Activated T-helper 1 cell treated with anti-CD3 and anti-CD28 coated beads, Interleukin-12 subunit alpha, Interleukin-12 subunit beta, Interleukin-2, Interleukin-4 antibody, amounts not matched to agents 30 ng/mL and 10 ng/mL and 1 ng/mL, durations not matched to agents 14 hours and 24 hours and 36 hours (primary cell): ENCODE measurements at places on chromosomes 6 and 20. TPM values are rescaled to one million over a fixed set of nuclear protein-coding genes. Genes with fewer than 3 reads are reported as not detected.
A peak's percentile ranks its signal among the peaks of the same experiment; 100 is the strongest.

DNA sequence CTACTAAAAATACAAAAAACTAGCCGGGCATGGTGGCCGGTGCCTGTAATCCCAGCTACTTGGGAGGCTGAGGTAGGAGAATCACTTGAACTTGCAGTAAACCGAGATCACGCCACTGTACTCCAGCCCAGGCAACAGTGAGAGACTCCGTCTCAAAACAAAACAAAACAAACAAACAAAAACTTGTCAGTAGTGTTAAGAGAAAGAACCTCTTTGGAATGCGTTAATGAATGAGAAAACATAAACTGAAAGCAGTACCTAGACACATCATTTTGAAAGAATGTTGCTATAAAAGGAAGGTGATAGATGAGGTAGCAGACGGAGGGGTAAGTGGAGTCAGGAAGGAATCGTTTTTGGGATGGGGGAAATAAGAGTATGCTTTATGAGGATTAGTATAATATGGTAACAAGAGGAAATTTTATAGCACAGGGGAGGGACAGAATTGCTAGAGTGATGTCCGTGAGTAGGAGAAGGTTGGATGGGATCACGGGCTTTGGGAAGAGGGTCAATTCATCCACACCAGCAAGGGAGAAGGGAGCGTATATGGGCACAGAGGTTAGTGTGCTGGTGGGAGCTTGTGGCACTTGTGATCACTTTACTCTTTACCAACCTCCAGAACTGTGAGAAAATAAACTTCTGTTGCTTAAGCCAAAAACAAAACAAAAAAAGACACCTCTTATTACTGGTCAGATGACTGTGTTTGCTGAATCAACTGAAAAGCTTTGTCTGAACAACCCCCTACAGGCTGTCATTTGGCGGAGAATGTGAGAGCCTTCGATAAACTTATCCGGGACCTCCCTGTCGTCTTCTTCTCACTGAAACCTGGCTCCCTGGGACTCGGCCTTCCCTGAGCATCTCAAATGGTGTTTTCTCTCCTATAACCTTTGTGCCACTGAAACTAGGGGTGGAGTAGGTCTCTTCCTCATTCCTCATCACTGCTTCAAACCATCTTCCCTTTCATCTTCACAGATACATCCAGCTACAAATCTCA is 48.9 kb upstream of the TFAP2A start:
- no peak for DNase-seq
- H3K4me3 ChIP-seq, result no peak overlapping the region
- no peaks in the 10 kb centered on the region for H3K36me3 ChIP-seq
- H3K4me1 ChIP-seq, result no peaks in the 10 kb centered on the region
- no peaks in the 10 kb centered on the region for H3K27me3 ChIP-seq
- H3K27ac ChIP-seq, result no peak overlapping the region

- H3K36me3 ChIP-seq, result peaks cover 17% of the 10 kb centered on the region
- H3K27me3 ChIP-seq, result no peaks in the 10 kb centered on the region
- no peak for DNase-seq
- H3K4me1 ChIP-seq, result peaks cover 49% of the 10 kb centered on the region
- H3K4me3 ChIP-seq, result no peak overlapping the region
- no peak overlapping the region for H3K27ac ChIP-seq
Observed at GRCh38 chr6:154239392-154239791, 117.2 kb downstream of the IPCEF1 start.

- H3K4me1 ChIP-seq, result peaks cover 7% of the 10 kb centered on the region
- H3K36me3 ChIP-seq, result no peaks in the 10 kb centered on the region
- DNase-seq, result no peak
Observed at GRCh38 chr6:163671791-163672190, 257.3 kb downstream of the QKI start.

The IP6K3 gene
- not detected in 2 replicates for total RNA-seq

The IBTK gene
- 36.1 and 39.8 TPM in 2 replicates for total RNA-seq

GRCh38 chr6:152049502-152049901 is 242.0 kb downstream of the ESR1 start:
- H3K27ac ChIP-seq, result no peak overlapping the region
- no peaks in the 10 kb centered on the region for H3K36me3 ChIP-seq
- DNase-seq, result no peak
- peaks cover 1% of the 10 kb centered on the region for H3K27me3 ChIP-seq

DNA sequence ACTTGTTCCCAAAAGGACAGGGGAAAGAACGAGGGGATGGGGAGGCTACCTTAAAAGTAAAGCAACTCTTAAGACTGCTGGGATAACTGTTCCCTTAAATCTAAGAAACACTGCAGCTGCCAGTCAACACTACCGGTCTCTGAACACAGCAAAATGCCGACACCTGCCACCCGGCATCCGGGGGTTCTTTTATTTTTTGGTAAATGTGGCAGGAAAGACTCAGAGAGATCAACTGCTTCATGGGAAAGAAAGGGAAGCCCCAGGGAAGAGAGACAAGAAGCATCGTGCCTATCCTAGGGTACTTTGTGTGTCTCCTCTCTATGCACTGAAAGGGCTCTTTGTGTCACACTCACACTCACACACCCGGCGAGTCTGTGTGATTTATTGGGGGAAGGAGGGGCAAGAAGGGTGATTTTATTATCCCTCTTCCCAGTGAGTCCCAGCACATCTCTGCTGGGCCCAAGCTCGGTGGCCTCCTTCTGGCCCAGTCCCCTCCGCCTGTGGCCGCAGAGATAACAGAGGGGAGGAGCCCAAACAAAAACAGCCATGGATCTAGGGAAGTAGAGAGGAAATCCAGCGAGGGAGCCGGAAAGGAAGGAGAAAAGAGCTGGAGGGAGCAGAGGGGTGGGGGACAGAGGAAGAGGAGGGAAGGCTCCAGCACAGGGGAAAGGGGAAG is 1.4 kb downstream of the FYN start:
- H3K4me3 ChIP-seq, result peak overlapping the region; percentile 99
- peak; percentile 15 for DNase-seq
- peaks cover 6% of the 10 kb centered on the region for H3K27me3 ChIP-seq
- peaks cover 43% of the 10 kb centered on the region for H3K36me3 ChIP-seq
- peaks cover 60% of the 10 kb centered on the region for H3K4me1 ChIP-seq

The PGBD1 gene
- 1.7 and 2.0 TPM in 2 replicates for total RNA-seq

DNA sequence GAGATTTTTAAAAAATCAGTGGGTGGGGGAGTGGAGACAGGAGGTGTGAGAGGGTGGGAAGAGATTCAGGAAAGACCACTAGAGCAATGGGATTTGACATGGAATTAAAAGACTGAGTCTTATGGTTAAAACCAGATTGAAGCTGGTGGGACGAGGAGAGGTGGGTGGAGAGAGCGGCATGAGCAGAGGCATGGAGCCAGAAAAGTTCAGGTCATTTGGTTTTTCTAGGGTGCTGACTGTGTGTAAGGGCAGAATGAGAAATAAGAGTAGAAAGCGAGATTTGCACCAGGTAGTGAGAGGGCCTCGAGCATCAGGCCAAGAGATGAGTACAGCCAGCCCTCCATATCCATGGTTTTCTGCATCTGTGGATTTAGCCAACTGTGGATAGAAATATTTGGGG is 121.3 kb downstream of the TCP11 start:
- no peak for DNase-seq
- H3K4me1 ChIP-seq, result no peaks in the 10 kb centered on the region
- no peak overlapping the region for H3K27ac ChIP-seq
- H3K36me3 ChIP-seq, result peaks cover 3% of the 10 kb centered on the region

DNA sequence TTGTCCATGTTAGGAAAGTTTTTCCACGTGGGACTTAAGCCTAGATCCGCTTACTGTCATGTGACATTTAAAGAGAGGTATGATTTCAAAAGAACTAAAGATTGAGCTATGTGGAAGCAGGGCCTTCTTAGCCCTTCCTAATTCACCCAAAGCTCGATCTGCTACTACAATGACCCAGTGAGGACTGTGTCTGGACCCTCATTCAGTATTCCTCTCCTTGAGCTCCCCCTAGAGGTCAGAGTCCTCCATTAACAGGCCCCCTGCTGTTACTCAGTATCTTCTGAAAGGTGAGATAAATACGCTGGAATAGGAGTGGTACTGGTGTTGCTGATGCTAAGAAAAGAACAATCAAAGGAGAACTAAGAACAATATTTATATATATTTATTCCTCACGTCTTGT is 414.0 kb downstream of the GJA1 start:
- no peak overlapping the region for H3K27ac ChIP-seq
- H3K4me3 ChIP-seq, result no peak overlapping the region
- no peaks in the 10 kb centered on the region for H3K36me3 ChIP-seq
- H3K4me1 ChIP-seq, result no peaks in the 10 kb centered on the region
- H3K27me3 ChIP-seq, result peaks cover 2% of the 10 kb centered on the region
- DNase-seq, result no peak

DNA sequence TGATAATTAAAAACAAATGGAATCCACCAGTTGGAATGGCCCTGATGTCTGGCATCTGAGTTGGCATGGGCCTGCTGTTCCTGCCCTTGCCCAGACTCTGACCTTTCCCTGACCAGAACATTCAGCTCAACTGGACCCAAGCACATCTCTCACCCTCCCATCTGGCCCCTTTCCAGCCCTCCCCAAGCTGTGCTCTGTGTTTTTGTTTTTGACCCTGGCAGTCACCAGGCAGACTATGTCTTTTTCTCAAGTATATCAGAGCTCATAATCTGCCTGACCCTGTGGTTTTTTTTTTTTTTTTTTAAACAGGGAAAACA is 117.6 kb downstream of the TRDN start:
- no peak overlapping the region for H3K27ac ChIP-seq
- H3K36me3 ChIP-seq, result no peaks in the 10 kb centered on the region
- H3K4me1 ChIP-seq, result no peaks in the 10 kb centered on the region
- H3K4me3 ChIP-seq, result no peak overlapping the region
- no peak for DNase-seq
- H3K27me3 ChIP-seq, result no peaks in the 10 kb centered on the region

The PROKR2 gene
- total RNA-seq, result not detected in 2 replicates

DNA sequence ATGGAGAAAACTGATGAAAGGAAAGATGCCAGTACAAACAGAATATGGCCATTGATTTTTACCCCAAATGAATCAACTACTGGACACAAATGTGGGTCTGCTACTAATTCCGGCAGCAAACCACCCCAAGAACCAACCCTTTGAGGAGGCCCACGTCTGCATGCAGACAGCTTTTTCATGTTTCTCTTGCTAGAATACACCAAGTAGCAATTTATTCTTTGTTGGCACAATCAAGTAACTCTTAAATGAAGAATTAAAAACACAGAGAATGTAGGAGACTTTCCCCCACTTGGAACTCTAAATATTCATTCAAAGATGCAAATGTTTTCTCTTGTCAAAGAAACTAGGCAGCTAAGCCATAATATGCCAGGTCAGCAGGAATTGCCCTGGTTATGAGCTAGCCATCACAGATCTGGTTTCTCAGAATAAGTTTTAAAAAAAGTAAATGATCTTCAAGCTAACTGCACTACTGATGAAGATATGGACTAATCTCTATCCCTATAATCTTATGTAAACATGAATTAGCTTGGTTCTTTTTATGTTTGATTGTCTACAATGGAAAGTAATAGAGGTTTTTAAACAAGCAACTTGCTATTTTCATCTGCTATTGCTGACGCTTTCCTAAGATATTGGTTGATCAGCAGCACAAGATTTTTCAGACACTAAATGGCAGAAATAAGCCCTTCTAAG is 163.1 kb upstream of the THEMIS start:
- DNase-seq, result no peak
- H3K4me3 ChIP-seq, result no peak overlapping the region

GRCh38 chr6:30742316-30743098 is at the start of gene FLOT1:
Gene FLOT1, minus strand, starts transcription at chr6:30742687. Its CDS starts 498 bp downstream, at chr6:30742189.
- H3K27ac ChIP-seq, result peak within 1 kb of the TSS; percentile 99
- H3K4me1 ChIP-seq, result peaks cover 67% of the 10 kb centered on the region
- H3K4me3 ChIP-seq, result peak within 1 kb of the TSS; percentile 100
- H3K27me3 ChIP-seq, result peaks cover 4% of the 10 kb centered on the region
- H3K36me3 ChIP-seq, result peaks cover 57% of the 10 kb centered on the region

The EFCAB8 gene
- 0.05 and 0.39 TPM in 2 replicates for total RNA-seq

The BPIFB4 gene
- not detected in 2 replicates for total RNA-seq

DNA sequence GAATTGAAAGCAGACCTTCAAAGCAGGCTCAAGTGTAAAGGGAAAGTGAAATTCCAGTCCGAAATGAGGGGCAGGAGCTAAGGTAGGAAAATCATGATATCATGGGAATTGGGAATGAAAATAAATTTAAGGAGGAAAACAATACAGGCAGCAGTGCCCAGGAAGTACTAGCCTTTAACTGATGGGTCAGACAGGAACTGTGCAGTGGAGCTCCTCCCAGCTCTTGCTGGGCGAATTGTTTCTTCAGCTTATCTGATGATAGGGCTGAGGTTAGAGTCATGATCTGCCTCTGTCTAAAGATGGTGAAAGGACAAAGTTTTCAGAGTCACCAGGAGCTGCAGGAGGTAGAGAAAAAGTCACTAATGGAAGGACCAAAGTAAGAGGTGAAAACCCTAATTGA is 457.9 kb upstream of the PTCHD4 start:
- no peaks in the 10 kb centered on the region for H3K4me1 ChIP-seq
- no peak overlapping the region for H3K27ac ChIP-seq
- DNase-seq, result no peak
- H3K36me3 ChIP-seq, result no peaks in the 10 kb centered on the region

The POM121L2 gene
- total RNA-seq, result not detected in 2 replicates

DNA sequence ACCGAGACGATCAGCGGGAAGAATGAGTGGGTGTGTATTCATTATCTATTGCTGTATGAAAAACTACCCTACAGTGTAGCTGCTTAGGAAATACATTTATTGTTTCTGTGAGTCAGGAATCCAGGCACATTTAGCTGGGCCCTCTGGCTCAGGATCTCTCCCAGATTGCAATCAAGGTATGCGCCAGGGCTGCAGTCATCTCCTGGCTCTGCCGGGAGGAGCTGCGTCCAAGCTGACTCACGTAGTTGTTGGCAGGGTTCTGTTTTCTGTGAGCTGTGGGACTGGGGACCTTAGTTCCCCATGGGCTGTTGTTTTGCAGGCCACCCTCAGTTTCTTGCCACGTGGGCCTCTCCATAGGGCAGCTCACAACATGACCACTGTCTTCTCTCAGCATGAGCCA is 68.2 kb upstream of the FUCA2 start:
- no peak for DNase-seq
- H3K4me1 ChIP-seq, result peaks cover 11% of the 10 kb centered on the region
- H3K27me3 ChIP-seq, result no peaks in the 10 kb centered on the region
- H3K36me3 ChIP-seq, result peaks cover 14% of the 10 kb centered on the region

GRCh38 chr6:157533048-157533871 is 152.3 kb downstream of the ZDHHC14 start:
- H3K27ac ChIP-seq, result no peak overlapping the region
- H3K36me3 ChIP-seq, result peaks cover 14% of the 10 kb centered on the region
- peaks cover 4% of the 10 kb centered on the region for H3K27me3 ChIP-seq
- peaks cover 45% of the 10 kb centered on the region for H3K4me1 ChIP-seq
- no peak overlapping the region for H3K4me3 ChIP-seq

The SUMO4 gene
- total RNA-seq, result 11.6 and 12.0 TPM in 2 replicates

DNA sequence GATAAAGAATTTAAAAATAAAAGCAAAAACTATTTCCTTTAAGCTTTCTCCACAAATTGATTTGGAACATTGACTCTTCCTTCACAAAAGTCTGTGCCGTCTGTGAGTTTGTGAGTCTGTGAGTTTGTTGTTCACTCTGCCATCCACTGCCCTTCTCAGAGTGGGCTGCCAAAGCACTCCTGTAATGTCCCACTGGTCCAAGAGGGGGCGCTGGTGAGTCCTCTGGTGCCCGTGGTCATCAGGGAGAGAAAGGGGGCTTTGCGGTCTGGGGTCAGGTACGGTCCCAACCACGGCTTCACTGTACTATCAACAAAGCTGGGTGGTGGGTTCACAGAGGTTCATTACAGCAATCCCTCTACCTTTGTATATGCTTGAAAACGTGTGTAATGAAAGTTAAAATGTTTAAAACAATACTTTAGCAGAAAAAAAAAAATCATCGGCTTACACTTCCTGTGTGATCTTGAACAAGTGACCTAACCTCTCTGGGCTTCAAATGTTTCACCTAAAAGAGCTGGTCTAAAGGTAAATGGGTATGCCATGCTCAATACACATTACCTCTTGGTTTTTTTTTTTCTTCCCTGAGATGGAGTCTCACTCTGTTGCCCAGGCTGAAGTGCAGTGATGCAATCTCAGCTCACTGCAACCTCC is 5.6 kb upstream of the ANKRD60 start:
- no peak for DNase-seq
- no peak overlapping the region for H3K4me3 ChIP-seq
- no peak overlapping the region for H3K27ac ChIP-seq
- H3K36me3 ChIP-seq, result peaks cover 27% of the 10 kb centered on the region
- H3K27me3 ChIP-seq, result peaks cover 10% of the 10 kb centered on the region

The SMAP1 gene
- 24.3 and 26.3 TPM in 2 replicates for total RNA-seq

The RUNX2 gene
- 12.7 TPM in 2 replicates for total RNA-seq
